Activated CD4-positive, alpha-beta memory T cell treated with anti-CD3 and anti-CD28 coated beads for 36 hours (primary cell): ENCODE measurements at places on chromosomes 4 and X. TPM values are rescaled to one million over a fixed set of nuclear protein-coding genes. Genes with fewer than 3 reads are reported as not detected.

- DNase-seq: peak; percentile 37
- peaks cover 6% of the 10 kb centered on the region for H3K4me1 ChIP-seq
- peaks cover 20% of the 10 kb centered on the region for H3K27me3 ChIP-seq
- H3K4me3 ChIP-seq: no peak overlapping the region
Measured at GRCh38 chr4:143616771-143617170, 83.7 kb downstream of the FREM3 start.

GRCh38 chr4:189022440-189023035 is 883.3 kb downstream of the TRIML1 start:
- no peak overlapping the region for H3K27ac ChIP-seq
- DNase-seq: no peak
- H3K36me3 ChIP-seq: no peaks in the 10 kb centered on the region
- H3K4me3 ChIP-seq: no peak overlapping the region
- H3K4me1 ChIP-seq: no peaks in the 10 kb centered on the region

GRCh38 chr4:826508-827208 is 729 bp upstream of the CPLX1 start:
- H3K27me3 ChIP-seq: peaks cover 34% of the 10 kb centered on the region
- no peak for DNase-seq
- H3K4me1 ChIP-seq: no peaks in the 10 kb centered on the region
- H3K36me3 ChIP-seq: no peaks in the 10 kb centered on the region

- peaks cover 12% of the 10 kb centered on the region for H3K27me3 ChIP-seq
- no peak overlapping the region for H3K4me3 ChIP-seq
- no peaks in the 10 kb centered on the region for H3K36me3 ChIP-seq
- DNase-seq: no peak
- H3K4me1 ChIP-seq: peaks cover 11% of the 10 kb centered on the region
Measured at GRCh38 chr4:163609019-163609418, 114.5 kb downstream of the TMA16 start.

GRCh38 chr4:186722796-186723291 is 812 bp downstream of the FAT1 start:
- no peak overlapping the region for H3K27ac ChIP-seq
- H3K36me3 ChIP-seq: peaks cover 2% of the 10 kb centered on the region
- H3K4me1 ChIP-seq: peaks cover 22% of the 10 kb centered on the region
- H3K4me3 ChIP-seq: peak overlapping the region; percentile 39
- DNase-seq: no peak

GRCh38 chrX:1521459-1521956 is 15.5 kb downstream of the P2RY8 start:
- H3K27ac ChIP-seq: peak overlapping the region; percentile 97
- peaks cover 52% of the 10 kb centered on the region for H3K4me1 ChIP-seq
- H3K4me3 ChIP-seq: peak overlapping the region; percentile 73

The PNMA6A gene
- total RNA-seq: 0.56 TPM

The LINC00632 gene
- 1.6 TPM for total RNA-seq

The TMEM271 gene
- not detected for total RNA-seq

The PPP2R2C gene
- not detected for total RNA-seq
